ENCODE measurements at places on chromosomes 12 and 14.

- DNase-seq, result no peak
Observed at GRCh38 chr12:77821699-77822203, 8.9 kb upstream of the NAV3 start.

DNA sequence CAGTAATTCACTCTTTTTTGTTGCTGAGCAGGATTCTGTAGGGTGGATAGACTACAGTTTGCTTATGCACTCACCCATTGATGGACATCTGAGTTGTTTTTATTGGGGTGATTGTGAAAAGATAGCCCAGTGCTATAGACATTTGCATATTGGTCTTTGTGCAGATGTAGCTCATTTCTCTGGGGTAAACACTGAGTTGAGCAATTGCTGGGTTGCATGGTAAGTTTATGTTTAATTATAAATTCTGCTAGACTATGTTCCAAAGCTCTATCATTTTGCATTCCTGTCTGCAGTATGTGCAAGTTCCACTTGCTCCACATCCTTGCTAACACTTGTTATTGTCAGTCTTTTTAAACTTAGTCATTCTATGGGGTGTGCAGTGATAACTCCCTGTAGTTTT, 65.4 kb upstream of the RFLNA start:
- DNase-seq, result no peak

GRCh38 chr12:116194935-116195431, 82.5 kb downstream of the MED13L start:
- no peak for DNase-seq

DNA sequence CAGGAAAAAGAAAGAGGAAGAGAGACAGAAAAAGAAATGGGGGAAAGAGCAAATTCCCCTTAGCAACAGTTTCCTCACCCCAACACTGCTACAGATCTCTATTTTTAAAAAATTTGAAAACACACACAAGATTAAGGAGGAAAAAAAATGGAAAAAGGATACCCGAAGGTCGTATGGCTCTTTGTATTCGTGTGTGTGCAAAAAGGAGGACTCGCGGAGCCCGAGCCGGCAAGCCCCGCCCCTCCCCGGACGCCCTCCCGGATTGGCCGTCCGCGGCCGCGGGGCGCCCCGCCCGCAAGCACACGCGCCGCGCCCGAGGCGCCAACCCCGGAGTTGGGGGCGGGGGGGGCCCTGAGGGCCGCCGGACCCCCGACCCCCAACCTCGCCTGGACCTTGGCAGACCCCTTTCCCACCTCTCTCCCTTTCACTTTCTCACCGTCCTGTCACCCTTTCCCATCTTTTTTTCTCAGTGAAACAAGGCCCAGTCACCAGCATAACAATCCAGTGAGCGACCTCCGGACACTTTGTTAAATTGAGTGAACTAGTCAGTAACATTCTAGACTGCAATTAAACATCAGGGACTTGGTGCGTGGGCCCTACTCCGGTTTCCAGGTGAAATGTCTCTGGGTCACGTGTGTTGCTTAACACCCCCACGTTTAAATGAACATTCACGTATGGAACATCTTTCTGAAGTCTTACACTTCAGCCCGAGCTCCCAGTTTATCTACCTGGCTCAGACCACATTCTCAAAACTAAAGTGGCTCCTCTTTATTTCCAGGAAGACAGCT, at the start of gene C14orf93:
Gene C14orf93, minus strand, starts transcription at position 205 of the 788 bp plus-strand sequence. CDS start 11,120 bp downstream, outside the sequence.
- peak; percentile 82 for DNase-seq

Measured in NCI-H1417 (cell line).